Fibroblast of the aortic adventitia (primary cell): ENCODE measurements at places on chromosomes 1 and 21.
A peak's percentile ranks its signal among the peaks of the same experiment; 100 is the strongest.

GRCh38 chr21:41130883-41131282 is 37.1 kb upstream of the BACE2 start:
- DNase-seq, result no peak

- no peak for DNase-seq
Observed at GRCh38 chr1:212699104-212699624, 476 bp downstream of the BATF3 start.

DNA sequence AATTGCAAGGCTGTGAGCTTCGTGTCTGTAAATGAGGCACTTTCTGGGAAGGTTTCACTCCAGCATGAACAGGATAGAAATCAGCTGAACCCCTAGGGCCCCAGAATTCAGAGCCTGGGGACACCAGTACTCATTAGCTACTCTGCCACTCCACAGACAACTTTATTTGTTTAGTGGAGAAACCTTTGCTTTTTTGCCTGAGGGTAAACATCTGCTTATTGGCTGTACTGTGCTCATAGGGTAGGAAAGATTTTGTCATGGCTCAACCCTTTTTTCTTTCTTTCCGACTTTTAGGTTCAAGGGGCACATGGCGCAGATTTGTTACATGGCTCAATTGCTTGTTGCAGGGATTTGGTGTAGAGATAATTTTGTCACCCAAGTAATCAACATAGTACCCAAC is 138.4 kb upstream of the BACE2 start:
- no peak for DNase-seq

- DNase-seq, result peak; percentile 95
Observed at GRCh38 chr1:59043796-59044195, 253.1 kb upstream of the FGGY start.

GRCh38 chr1:242211254-242212022 is 212.5 kb upstream of the MAP1LC3C start:
- DNase-seq, result no peak

GRCh38 chr1:13730751-13731482 is 30.9 kb downstream of the PRDM2 start:
- DNase-seq, result no peak

DNA sequence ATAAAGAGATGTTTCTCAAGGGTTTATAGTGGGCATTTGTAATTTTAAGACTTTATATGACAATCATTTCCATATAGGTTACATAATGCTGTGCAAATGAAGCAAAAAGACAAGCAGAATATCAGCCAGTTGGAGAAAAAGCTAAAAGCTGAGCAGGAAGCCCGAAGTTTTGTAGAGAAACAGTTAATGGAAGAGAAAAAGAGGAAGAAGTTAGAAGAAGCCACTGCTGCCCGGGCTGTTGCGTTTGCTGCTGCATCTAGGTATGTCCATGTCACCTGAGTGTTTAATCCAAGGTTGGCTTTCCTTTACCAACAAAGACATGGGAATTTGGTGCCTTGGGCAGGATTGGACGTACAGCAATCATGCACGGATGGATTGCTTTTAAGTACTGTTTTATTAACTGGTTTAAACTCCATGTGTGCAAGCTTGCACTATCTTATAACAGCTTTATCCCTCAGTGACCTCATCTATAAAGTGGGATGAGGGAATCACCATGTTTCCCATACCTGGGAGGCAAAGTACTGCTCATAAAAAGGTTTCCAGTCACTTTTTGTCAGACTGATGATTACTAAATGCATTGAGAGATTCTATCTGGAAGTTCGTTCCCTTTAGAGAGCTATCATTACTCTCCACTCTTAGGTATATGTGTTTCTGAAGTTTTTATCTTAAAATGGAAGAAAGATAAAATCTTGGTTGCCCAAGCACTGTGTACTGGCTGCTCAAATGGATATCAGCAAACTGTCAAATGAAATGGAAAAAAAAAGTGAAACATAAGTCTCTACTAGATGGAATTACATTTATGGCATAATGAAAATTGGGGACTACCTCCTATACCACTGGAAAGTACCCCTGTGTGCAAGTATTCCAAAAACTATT is 55.1 kb downstream of the MACO1 start:
- no peak for DNase-seq

GRCh38 chr1:1358433-1359271 is at the start of gene MXRA8:
TSS of gene MXRA8 (minus strand) at chr1:1358555. CDS start at chr1:1358504, 51 bp downstream.
- DNase-seq, result peak; percentile 96

- peak; percentile 52 for DNase-seq
Observed at GRCh38 chr1:160018900-160019299, 12.9 kb downstream of the PIGM start.

DNA sequence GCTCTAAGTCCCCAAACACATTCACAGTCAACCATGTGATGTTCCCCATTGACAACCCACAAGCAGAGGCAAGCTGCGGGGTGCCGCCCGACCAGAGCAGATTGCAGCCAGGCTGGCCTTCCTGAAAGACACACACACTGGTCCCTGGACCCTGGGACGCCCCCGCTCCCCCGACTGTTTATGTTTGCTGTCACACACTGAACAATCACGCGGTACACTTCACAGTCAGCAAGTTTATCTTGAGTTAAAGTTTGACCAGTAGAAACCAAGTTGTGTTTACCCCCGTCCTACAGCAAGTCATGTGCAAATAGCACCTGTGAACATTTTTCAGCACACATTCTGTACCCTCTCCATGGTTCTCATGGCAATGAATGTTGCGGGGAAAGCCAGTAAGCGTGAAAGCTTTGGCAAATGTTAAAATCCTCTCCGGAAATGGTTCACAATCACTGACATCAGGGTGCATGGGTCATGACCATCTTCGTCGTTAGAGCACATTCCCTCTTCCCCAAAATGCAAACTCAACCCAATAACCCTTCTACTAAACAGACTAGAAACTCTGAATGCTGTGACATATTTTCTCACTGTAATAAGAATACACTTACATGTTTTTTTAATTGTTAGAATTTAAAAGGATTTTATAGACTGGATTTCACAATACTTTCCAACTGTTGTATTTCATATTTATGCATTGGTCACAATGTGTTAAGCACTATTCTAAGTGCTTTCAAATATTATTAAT is 33.3 kb upstream of the IRF2BP2 start:
- no peak for DNase-seq

- DNase-seq, result no peak
Observed at GRCh38 chr1:183289051-183289496, 103.0 kb downstream of the LAMC2 start.

DNA sequence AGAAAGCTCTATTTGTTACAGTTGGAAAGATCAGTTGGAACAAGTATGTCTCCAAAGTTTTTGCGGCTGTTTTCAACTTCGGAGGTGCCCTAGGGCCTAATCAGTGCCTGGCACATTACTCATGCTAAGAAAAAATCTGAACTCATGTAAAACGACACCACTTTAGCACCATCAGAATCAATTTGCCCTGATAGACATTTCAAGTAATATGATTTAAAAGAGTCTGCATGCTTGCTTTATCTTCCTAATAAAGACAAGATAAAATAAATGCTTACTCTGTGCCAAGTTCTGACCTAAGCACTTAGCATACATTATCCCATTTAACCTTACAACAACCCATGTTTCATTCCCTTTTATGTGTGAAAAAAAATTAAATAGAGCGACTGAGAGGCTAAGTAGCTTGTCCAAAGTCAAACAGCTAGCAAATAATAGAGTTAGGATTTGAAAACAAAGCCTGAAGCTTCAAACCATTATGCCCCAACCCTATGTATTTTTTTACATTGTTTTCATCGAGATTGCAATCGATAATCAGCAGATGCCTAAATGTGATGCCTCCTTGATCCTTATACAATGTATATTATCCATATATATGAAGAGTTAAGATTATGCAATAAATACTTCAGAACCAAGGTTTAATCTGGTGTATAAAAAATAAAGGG is 91.3 kb downstream of the DENND1B start:
- DNase-seq, result peak; percentile 16

DNA sequence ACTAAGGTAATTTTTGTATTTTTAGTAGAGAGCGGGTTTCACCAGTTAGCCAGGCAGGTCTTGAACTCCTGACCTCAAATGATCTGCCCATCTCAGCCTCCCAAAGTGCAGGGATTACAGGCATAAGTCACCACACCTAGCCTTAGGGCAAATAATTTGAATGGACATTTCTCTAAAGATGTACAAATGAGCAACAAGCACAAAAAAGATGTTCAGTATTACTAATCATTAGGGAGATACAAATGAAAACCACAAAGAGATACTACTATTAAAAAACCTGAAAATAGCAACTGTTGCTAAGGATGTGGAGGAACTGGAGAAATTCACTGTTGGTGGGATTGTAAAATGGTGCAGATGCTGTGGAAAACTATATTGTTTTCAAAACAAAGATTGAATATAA is 79.1 kb downstream of the GABPA start:
- no peak for DNase-seq

GRCh38 chr1:159921251-159921650 is 4.1 kb downstream of the TAGLN2 start:
- no peak for DNase-seq

DNA sequence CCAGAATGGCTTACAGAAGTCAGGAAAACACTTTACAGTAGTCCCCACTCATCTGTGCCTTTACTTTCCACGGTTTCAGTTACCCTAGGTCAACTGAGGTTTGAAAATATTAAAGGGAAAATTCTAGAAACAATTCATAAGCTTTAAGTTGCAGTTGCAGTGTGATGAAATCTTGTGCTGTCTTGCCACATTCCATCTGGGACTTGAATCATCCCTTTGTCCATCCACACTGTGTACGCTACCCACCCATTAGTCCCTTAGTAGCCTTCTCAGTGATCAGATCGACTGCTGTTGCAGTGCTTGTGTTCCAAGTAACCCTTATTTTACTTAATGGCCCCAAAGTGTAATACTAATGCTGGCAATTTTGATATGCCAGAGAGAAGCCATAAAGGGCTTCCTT is 30.5 kb downstream of the ZCCHC17 start:
- peak; percentile 67 for DNase-seq

- no peak for DNase-seq
Observed at GRCh38 chr1:59689730-59690129, 125.0 kb upstream of the HOOK1 start.

GRCh38 chr1:235942979-235943575 is 76.4 kb upstream of the LYST start:
- no peak for DNase-seq

DNA sequence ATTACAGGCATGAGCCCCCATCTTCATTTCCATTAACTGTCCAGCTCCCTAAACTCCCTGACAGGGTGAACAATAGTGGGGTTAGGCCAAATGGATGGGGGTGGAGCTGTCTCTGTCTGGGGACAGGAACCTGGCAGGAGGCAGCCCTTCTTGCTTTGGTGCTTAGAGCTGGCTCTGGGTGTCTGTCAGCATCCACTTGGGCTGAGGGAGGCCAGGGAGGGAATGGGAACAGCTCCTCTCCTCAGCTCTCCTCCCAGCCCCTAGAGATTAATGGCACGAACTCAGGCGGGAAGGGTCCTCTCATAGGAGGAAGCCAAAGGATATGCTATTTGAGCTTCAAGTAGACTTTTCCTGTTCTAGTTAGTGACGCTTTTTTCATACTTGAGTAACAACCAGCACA is 11.1 kb upstream of the ETV3L start:
- DNase-seq, result no peak

- no peak for DNase-seq
Observed at GRCh38 chr1:65668368-65668767, 124.3 kb upstream of the PDE4B start.

DNA sequence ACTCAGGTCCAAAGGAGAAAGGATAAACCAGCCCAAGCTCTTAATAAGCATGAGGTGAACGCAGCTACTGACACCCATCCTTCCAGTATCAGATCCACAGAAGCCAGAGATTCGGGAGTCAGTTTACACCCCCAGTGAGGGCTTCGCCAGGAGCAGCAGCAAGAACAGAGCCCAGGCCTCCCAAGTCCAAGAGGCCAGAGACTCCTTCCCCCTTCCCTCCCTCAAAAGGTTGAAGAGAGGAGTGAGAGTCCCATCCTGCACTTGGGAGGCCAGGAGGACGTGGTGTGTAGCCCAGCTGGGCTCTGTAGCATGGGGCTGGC is 72.8 kb downstream of the MRPL37 start:
- no peak for DNase-seq

DNA sequence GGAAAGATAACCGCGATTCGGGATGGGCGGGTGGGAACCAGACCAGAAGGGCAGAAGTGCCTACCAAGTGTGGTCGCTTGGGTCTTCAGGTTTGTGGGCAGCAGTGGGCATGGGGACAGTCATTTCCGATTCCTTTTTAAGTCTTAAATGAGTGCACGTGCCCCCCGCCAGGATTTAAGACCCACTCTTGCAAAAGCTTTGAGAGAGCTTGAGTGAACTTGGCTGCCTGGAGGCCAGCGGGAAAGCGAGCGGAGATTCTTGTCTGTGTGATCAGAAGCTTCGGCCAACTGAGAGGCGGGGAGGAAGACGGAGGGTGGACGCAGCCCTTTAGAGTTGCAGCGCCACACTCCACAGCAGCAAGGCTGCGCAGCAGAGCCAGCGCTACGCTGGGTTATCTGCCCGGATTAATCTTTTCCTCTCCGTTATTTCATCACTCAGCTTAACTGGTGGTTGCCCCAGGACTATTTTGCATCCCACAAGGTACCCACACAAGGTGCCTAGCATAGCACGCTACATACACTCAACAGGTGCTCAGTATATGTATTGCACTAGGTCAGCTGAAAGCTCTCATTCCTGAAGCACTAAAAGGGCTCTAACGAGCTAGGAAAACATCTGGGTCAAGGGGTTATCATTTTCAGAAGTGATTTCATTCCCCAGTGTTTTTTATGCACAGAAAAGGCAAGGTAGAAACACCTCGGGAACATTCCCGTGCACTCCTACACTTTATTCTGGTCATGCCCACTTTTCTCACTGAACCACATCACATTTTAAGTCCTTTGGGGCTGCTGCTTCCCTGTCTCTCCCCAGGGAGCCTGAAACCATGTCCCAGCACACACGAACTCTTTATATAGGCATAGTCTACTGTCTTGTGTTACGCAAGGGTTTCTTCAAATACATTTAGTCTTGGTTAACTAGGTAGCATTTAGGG is 1.5 kb upstream of the BATF3 start:
- DNase-seq, result peak; percentile 41

- DNase-seq, result no peak
Observed at GRCh38 chr1:27292106-27292505, 29.9 kb upstream of the TMEM222 start.

DNA sequence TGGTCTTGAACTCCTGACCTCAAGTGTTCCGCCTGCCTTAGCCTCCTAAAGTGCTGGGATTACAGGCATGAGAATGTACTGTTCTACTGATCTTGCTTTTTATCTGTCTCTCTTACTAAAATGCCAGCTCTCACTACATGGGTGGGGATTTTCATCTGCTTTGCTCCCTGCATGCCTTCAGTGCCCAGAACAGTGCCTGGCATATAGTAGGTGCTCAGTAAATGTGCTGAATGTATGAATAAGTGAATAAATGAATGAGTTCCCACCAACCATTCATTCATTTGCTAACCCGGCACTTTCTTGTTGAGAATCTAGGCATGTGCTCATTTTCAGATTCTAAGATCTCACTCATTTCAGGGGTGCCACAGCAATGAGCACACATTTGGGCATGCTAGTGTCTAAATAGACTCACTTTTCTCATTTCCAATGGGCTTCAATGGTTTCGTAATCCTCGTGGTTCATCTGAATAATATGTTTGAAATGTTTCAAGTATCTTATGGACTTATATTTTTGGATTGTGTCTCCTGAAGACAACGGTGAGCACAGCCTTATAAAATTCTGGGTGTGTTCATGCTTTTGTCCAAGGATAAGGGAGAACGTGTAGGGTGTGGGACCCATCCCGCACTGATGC is 7.6 kb downstream of the DHRS3 start:
- DNase-seq, result peak; percentile 56
